GM03348 (cell line): ENCODE measurements at places on chromosomes 7 and 10.

- peak; percentile 85 for DNase-seq
Measured at GRCh38 chr7:36986948-36987724, 262.8 kb upstream of the AOAH start.

DNA sequence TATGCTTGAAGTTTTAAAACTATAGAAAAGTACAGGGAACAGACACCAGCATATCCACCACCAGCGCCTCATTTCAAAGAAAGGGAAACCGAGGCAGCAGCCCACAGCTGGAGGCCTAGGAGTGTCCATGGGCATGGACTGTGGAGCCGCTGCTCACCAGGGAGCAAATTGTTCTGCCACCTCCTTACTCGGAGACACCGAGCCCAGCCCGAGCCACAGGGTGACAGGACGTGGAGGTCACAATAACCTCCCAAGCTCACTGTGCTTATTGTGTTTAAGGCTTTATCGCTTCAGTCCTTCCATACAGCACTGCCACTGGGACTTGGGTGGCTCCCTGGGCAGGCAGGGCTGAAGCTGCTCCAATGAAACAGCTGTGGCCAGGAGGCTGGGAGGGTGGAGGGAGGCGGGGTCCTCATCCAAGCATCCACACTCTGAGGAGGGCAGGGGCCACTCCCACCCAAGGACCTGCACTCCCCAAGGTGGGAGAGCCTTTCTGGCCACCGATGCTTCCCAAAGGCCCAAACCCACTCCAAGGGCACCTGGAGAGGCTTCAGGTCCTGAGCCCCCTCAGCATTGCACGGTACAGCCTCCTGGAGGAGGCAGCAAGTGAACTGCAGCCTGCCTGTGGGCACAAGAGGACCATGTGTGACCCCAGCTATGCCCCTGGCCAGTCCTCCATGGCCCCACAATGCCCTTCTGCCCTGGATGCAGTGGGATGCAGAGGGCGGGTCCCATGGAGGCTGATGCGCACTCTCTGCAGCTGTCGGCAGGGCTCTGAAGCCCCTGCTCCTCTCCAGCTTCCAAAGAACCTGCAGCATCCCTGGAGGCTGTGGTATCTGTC is 38.7 kb upstream of the RET start:
- no peak for DNase-seq

- no peak for DNase-seq
Measured at GRCh38 chr7:66138994-66139752, 24.5 kb downstream of the CRCP start.

GRCh38 chr7:18177129-18177814 is 149.6 kb upstream of the PRPS1L1 start:
- DNase-seq, result no peak
